ENCODE measurements at places on chromosomes 1 and 21.
A peak's percentile ranks its signal among the peaks of the same experiment; 100 is the strongest.

GRCh38 chr1:213008564-213008963, 7.1 kb downstream of the ANGEL2 start:
- no peak for DNase-seq

- DNase-seq = no peak
These were observed 112.1 kb downstream of the TNFSF18 start for GRCh38 chr1:172938681-172939080.

- no peak for DNase-seq
These were observed 238.3 kb downstream of the MATN1 start for GRCh38 chr1:30485072-30485471.

DNA sequence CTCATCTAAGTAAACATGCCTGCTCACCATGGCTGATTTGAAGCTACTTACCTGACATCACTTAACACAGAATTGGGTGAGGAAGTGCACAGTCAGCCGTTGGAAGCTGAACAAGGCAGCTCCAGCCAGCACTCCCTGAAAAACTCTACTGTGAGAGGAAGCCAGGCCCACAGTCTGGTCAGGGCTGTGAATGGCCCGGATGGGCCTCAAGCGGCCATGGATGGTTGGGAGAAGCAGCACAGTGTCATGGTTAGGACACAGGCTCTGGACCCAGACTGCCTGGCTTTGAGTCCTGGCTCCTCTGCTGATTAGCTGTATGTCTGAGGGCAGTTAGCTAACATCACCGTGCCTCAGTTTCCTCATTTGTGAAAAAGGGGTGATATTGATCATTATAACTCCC, 267.8 kb downstream of the GRIK3 start:
- no peak for DNase-seq

DNA sequence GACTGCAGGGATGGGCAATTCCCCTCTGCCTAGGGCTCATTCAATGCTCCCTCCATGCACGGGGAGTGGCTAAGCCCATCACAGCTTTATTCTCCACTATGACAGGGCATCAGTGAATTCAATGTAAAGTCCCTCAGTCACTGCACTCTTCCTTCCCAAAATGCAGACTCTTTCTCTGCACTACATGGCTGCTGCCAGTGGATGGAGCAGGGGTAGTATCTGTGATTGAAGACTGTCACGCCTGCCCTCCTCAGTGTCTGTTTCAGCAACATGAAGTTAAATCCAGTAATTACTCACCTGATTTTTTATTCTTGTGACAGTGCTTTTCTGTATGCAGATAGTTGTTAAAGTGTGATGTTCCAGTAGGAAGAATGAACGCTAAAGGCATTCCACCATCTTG, 1323.2 kb downstream of the AMY1C start:
- DNase-seq = no peak

GRCh38 chr1:46183079-46183847, 7.0 kb upstream of the P3R3URF start:
- DNase-seq = peak; percentile 82

DNA sequence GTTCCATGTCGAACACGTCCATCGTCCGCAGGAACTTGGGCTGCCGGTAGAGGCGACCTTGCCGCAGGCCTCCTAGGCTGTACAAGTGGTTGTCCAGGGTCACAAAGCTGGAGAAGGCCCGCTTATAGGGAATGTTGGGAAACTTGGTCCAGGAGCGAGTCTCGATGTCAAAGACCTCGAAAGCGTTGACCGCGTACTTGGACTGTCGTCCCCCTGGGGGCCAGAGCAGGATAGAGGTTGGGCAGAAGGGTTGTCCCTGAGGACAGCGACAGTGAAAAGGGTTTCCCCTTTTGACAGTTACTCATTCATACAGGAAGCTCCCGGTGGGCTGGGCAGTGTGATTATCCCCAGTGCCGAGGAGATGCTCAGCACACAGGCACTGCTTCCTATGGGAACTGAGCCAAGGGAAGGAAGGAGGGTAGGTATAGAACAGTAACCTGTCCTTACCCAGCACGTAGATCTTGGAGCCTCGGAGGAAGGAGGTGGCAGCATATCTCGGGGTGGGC, 17.5 kb downstream of the KLHDC8A start:
- DNase-seq = no peak

DNA sequence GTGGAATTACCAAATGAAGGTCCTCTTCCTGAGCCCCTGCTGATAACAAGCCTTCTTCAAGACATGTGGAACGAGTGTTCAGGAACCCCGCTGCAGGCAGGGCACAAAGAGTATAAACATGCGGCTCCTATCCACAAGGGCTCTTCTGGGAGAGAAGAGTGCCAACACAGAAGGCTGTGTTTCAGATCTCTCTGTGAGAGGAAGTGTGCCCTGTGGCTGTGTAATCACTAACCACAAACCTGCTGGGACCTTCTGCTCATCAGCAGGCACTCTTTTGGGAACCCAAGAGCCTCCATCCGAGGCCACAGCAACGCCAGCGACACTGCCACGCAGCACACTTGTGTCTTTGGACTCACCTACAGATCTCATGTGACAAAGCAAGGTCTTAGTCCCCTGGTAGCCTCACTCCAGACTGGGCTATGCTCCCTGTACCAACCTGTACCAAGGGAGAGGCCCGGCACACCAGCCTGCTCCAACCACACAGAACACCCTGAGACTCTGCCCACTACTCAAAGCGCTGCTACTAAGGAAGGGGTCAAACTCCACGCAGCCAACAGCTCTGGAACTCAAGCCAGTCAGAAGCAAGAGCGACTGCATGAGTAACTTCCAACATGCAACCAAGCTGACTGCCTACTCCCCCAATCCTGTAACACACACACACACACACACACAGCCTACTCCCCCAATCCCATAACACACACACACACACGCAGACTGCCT, 7.8 kb downstream of the PTTG1IP start:
- DNase-seq = no peak

GRCh38 chr1:184889166-184889565, 85.1 kb downstream of the NIBAN1 start:
- no peak for DNase-seq

DNA sequence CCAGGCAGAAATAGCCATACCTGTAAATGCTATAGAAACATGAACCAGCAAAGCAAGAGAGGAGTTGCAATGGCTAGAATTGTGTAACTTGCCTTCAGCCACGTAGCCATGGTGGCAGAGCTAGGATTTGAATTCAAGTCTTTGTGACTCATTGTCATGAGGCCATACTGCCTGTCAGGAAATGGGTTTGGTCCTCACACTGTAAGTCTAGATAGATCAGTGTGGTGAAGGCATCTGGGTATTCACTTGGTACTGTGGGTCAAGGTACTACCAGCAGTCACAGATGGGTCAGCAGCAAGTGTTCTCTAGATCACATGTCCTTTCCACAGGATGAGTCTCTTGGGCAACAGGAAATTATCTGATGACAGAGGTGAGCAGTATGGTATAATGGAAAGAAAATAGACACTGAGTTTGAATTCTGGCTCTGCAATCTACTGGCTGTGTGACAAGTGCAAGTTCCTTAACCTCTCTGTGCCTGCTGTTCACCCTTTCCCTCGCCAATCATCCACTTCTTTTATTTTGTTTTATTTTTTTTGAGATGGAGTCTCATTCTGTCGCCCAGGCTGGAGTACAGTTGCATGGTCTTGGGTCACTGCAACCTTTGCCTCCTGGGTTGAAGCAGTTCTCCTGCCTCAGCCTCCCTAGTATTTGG, 36.9 kb downstream of the FGGY start:
- no peak for DNase-seq
